AG04450 (cell line): ENCODE measurements at places on chromosomes 3 and 15.

- DNase-seq: peak; percentile 29
Measured at GRCh38 chr15:44598892-44599291, 61.9 kb downstream of the EIF3J start.

DNA sequence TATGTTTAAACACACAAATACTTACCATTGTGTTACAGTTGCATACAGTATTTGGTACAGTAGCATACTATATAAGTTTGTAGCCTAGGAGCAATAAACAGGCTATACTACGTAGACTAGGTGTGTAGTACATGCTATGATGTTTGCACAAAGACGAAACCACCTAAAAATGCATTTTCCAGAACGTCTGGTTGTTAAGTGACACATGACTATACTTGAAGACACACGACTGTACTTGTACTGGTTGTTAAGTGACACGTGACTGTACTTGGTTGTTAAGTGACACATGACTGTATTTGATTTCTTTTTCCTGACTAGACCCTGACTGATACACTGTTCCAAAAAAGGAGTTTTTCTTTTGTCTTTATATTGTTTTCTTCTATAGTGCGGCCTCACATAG is 34.1 kb downstream of the RAB8B start:
- no peak for DNase-seq

DNA sequence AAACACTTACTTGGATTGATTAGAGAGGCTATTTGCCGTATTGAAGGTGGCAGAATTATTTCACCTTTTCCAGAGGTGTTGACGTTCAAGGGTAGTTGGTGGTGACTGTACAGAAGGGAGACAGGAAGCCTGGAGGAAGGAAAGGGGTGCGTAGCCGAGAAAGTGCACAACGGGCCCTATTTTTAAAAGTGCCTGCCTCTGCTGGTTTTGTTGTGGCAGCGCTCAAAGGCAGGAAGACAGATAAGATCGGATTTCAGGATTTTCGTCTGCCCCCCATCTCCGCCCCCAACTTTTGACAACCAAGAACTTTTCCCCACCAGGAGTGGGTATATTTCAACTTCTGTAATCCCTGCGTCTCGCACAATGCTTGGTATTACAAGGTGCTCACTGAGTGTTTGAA is 38.5 kb downstream of the SMAD3 start:
- no peak for DNase-seq

DNA sequence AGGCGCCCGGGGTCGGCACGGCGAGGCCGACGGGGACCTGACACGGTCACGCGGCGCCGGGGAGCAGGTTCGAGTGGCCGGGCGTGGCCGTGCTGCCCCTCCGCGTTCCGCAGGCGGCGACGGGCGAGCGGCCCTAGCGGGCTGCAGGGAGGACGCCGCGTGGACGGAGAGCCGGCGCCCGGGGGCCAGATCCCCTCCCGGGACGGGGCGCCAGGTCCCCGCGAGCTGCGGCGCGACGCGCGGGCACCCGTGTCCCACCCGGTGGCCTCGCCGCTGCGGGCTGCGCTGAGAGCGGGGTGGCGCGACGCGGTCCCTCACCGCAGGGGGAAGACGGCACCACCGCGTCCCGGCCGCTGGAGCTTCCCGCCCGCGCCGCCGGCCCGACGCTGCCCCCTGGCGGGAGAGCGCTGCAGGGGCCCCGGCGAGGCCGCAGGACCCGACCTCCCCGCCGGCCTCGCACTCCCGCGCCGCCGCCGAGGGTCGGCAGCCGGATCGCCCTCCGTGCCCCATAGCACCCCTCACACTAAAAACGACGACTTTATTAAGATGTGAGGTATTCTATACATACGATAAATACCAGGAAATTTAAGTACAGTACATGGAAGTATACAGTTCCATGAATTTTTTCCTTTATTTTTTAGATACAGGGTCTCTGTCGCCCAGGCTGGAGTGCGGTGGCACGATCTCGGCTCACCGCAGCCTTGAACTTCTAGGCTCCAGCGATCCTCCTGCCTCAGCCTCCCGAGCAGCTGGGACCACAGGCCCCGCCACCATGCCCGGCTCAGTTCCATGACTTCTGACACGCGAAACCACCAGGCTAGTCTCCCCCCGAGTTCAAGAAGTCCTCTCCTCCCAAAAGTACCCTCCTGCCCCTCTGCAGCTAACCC is 1.3 kb upstream of the PIGZ start:
- DNase-seq: no peak

- DNase-seq: no peak
Measured at GRCh38 chr15:44289259-44289790, 806 bp downstream of the GOLM2 start.

DNA sequence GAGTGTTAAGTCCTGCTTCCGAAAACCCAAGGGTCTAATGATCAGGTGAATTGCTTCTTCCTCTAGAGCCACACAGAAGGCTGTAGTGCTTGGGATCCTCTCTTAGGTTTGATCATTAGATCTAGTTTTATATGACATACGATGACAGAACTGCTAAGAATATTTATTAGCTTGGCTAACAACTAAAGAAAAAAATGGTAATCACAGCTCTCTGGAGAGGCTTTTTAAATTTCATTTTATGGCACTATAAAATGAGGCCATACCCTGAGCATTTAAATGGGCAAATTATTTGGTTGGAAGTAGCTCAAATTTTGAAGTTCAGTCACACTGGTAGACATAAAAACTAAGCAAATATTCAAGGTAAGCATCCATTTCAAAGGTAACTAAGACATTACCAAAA is 482.5 kb upstream of the WNT5A start:
- DNase-seq: no peak

DNA sequence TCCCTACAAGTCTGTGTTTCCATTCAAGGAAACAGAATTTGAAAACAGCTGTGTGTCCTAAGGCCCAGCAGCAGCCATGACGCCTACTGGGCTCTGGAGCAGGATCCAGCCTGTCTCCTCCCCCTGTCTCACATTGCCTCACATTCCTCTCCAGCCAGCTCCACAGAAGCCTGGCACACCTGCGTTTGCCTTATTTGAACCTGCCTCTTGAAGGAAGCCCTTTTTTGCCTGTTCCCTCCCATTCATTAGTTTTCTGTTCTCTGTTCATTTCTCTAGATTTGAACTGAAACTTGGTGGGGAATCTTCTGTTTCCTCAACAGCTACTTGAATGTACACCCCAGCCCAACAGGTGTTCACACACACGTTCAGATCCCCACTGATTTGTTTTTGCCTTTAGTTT is 890.5 kb downstream of the TUSC7 start:
- no peak for DNase-seq

GRCh38 chr3:52197499-52197841 is 490 bp upstream of the ALAS1 start:
- DNase-seq: no peak

GRCh38 chr3:29525254-29525881 is 244.5 kb downstream of the RBMS3 start:
- DNase-seq: no peak

DNA sequence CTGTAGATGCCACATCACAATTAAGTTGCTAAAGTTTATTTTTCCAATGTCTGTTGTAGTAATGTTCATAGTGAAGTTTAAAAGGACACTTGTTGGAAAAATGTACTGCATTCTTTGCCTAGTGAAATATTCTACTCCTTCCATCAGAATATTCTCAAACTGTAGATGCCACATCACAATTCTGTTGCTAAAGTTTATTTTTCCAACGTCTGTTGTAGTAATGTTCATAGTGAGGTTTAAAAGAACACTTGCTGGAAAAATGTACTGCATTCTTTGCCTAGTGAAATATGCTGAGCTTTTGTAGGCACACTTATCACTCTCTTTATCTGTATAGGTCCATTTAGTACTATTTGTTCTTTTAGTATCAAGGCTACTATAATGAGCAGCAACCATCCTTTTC is 836.1 kb downstream of the NAALADL2 start:
- no peak for DNase-seq

DNA sequence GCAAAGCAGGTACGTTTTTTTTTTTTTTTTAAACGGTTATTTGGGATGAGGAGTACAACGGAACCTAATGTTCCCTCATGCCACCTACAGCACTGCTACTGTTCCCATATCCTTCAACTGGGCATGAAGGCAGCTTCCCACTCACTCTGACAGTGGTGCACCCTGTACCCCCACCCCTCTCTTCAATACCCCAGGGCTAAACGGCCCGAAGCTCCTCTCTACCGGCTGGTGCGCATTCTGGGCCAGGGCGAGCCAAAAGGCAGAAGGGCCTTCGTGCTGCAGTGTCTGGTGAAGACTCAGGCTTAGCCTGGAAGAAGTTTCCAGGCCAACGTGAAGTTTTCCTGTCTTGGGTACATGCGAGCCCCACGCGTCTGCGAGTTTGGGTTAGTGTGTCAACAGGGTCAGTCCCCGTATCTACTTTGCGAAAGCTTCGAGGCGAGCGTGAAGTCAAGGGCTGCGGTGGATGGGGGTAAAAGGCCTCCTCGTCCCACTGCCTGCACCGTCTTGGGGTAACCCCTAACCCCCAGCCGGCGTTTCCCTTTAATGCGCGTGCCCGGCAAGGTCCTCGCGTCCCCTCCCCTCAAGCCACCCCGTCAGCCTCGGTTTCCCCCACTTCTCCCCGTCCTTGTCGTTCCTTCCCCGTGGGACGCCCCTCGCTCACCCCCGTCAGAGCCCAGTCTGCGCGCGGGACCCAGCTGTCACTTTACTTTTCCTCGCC is 765 bp upstream of the UBE2E2 start:
- no peak for DNase-seq

- no peak for DNase-seq
Measured at GRCh38 chr3:49327485-49327884, 12.4 kb downstream of the USP4 start.

DNA sequence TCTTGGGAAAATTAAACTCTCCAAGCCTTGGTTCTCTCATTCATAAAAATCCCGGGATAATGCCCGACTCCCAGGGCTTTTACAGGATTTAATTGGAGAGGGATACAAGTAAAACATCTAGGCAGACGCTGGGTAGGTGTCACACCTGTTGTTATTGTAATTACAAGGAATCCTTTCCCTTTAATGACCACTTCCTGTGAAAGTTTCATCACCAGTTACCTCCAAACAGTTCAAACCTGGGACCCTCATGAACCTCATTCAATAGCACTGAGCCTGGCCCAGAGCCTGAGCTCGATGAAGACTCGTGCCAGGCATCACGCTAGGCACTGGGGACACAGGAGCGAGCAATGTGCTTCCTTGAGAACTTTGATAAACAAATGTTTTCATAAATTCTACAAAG is 2.1 kb upstream of the RYK start:
- DNase-seq: no peak

DNA sequence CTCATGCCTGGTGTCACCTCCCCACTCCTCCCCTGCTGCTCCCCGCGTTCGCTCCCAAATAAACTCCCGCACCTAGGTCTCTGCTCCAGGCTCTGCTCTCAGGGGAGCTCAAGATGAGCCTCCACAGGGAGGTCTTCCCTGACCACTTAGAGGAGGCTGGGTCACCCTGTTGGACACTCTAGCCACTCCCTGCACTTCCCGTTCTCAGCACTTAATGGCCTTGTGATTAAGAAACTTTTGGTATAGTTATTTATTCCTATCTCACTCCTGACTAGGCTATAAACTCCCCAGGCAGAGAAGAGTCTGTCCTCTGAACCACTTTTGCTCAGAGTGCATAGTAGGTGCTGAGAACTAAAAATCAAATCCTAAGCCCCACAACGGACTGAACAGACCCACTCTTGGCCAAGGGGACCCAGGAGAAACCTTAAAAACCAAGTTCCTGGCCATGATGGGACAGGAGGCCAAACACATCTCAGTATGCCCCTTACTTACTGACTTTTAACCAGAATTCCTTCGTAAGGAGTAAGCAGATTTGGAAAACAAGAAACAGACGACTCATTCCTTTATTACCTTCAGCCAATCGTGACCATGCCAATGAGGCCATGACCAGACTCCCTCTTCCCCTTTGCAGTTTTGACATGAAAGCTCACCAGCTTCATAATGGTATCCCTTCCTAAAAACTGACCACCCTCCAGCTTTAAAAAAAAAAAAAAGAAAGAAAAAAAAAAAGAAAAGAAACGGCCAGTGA is 69.0 kb upstream of the HRH1 start:
- no peak for DNase-seq

DNA sequence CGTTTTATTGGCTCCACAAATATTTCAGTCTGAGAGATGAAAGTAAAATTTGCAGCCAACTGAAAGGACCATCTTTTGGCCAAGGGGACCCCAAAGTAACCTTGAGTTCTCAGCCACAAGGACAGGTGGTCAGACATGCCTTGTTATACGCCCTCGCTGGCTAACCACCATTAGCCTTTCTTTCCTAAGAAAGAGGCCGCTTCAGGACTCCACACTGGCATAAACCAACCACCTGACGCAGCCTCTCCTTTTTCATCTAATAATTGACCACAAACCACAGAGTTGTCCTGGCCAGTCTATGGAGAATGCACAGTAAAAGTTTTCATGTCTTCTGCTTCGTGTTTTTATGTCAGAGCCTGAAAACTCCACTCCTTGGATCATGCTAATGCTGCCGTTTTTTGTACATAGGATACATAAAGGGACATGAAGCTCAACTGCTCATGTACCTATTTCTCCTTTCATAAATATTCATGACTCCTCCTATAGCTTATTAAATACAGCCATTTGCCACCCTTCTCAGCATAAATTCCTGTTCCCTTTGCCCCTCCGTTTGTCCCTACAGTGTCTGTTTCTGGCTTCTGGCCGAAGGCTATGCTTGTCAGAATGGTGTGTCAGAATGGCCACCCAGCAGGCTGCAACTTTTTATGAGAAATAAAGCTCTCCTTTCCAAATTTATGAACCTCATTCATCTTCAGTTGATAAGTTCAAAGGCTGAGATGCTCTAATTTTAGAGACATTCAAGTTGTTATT is 374.1 kb upstream of the RBMS3 start:
- DNase-seq: no peak
